Right atrium auricular region (tissue), 2 donors: ENCODE measurements at places on chromosomes 6 and 20.

GRCh38 chr6:71205336-71205956 lies 83.2 kb upstream of the OGFRL1 start:
- no peak for DNase-seq

DNA sequence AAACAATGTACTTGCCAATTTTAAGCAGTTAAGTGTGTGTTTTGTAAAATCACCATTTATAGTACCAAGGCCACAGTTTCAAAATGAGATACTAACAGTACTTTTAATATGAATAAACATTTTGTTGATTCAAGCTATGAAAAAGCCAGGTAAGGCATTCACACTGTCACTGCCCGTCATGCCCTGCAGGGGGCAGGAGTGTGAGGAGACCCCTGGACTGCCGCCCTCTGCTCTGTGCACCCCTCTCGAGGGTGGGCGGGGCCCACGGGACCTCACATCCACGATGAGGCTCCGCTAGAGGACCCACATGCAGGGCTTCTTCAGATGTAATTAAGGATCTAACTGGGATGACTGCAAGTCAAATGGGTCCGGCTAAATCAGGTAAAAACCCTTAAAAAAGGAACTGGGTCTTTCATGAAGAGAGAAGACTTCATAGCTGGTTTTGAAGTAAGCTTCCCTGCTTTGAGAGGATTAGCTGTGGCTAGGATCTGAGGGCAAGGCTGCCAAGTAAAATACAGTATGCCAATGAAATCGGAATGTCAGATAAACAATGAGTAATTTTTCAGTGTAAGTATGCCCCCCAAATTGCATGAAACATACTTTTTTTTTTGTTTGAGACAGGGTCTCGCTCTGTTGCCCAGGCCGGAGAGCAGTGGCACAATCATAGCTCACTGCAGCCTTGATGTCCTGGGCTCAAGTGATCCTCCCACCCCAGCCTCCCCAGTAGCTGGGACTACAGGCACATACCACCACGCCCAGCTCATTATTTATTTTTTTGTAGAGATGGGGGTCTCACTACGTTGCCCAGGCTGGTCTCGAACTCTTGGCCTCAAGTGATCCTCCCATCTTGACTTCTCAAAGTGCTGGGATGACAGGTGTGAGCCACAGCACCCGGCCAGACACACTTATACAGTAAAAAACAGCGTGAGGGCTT lies 18.7 kb downstream of the DIDO1 start:
- DNase-seq, result no peak

DNA sequence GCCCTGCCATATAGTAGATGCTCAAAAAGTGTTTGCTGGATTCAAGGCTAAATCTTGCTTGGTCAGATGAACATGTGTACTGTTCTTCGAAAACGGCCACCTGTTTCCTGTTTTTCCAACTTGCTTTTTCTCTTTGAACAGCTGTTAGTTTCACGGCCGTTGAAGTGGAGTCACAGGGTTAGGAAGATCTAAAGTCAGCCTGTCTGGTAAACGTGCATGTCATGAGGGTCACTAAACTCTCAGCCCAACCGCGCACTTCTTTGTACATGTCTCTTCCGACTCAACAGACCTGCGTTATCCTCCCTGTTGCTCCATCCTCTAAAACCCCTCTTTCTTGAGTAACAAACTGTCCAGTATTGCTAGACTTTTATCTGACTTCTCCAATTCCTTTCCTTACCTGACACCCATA lies 93.2 kb upstream of the MAN1A1 start:
- DNase-seq, result no peak

DNA sequence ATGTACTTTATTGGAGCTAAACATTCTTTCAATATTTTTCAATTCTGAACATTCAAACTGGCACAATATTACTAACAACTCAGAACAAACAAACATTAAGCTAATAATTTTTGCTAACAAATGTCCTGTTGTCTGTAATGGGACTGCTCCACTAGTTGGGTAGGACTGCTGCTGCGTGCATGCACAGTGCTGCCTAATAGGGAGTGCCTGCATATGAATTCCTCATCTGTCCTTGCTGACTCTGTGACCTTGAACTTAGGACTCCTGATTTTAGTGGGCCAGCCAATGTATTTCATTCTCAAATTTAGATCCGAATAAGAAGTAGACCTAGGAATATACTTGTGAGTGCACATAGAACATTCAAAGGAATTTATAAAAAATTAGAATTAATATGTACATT lies 196.5 kb upstream of the RAB32 start:
- DNase-seq, result no peak

- no peak for DNase-seq
These were observed 13.5 kb upstream of the HLA-DQA1 start for GRCh38 chr6:32623693-32624092.

- no peak for DNase-seq
These were observed 81.8 kb downstream of the SGK1 start for GRCh38 chr6:134235937-134236751.

DNA sequence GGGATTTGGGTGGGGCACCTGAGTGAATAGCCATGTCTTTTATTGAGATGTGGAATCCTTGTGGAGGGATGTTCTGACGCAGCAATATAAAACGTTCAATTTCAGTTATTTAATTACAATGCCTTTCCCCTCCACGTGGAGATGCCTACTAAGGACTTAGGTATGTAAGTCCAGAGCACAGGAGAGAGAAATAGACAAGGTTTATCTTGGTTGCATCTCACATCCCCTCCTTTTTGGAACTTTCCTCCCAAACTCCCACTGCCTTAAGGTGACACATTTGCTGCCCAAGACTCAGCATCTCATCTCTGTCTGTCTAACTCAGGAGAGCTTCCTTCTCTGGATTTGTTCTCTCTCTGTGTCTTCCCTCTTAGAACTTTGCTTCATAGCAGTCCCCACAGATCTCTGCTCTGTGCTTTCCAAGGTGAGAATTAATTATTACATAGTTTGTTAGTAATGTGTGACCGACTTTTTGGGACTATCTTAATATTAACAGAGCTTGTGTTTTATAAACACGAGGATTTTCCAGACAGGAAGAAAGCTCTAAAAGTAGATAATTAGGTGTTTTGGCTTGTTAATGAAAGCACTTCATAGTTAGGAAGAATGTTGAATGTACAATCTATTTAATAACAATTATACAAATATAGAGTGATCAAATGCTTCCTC lies 52.6 kb downstream of the COL19A1 start:
- no peak for DNase-seq

GRCh38 chr6:98470821-98471220 lies 363.6 kb upstream of the POU3F2 start:
- DNase-seq, result no peak

DNA sequence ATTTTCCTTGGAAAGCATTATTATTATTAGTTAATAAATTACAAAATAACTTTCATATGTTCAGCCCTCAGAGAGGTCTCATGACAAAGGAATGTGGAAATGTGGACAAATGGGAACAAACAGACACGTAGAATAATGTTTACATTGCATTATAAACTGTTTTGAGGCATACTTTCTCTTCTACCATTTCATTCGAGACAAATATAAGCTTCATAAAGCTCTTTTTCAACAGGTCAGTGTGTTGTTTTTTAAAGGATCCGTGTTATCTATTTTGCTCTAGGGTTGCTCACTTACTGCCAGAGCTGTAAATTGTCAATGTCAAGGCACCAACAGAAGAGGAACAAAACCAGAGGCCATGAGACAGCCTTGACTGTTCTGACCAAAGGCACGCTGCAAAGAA lies 256.8 kb downstream of the PHACTR1 start:
- DNase-seq, result no peak

GRCh38 chr20:21583486-21584168 lies 69.8 kb upstream of the NKX2-2 start:
- DNase-seq, result no peak

- no peak for DNase-seq
These were observed 33.5 kb upstream of the BMP2 start for GRCh38 chr20:6733965-6734364.

GRCh38 chr6:35587167-35587566 lies 74.5 kb upstream of the TULP1 start:
- DNase-seq, result no peak

GRCh38 chr6:42714098-42714761 lies 8.2 kb downstream of the PRPH2 start:
- no peak for DNase-seq

- DNase-seq, result no peak
These were observed 72.3 kb downstream of the ZNF133 start for GRCh38 chr20:18360635-18361034.

GRCh38 chr6:133223452-133224029 lies 17.6 kb upstream of the EYA4 start:
- DNase-seq, result no peak

DNA sequence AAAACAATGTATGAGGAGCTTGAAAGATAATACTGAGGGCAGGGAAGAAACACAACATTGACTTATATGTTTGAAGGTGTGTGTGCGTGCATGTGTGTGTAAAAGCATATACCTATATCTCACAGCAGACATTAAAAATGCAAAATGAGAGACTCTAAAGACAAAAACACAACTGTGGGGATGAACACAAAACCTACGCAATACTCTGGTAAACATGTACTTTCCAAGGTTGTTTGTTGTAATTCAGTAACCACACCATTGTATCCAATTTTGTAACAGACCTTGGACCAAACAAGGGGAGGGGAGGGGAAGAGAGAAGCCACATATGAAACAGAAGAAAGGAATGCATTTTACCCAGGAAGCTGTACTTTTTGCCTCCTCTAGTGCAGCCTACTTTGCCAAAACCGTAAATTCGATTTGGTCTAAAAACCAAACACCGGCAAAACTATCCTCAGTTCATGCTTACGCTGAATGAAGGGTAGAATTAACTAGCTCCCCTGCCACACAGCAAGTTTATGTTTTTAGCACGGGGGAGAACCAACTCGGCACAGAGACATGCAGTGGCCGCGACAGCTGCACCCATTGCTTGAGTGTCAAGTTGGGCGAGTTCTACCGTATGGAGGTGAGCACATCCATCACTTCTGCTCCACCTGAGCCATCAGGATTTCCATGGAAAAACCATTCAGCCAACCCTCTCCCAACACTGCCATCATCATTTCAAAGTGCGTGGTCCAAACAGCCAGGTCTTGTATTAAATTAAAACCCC lies 50.0 kb downstream of the CNKSR3 start:
- no peak for DNase-seq

- no peak for DNase-seq
These were observed 619.4 kb upstream of the CDH4 start for GRCh38 chr20:60632391-60633262.

DNA sequence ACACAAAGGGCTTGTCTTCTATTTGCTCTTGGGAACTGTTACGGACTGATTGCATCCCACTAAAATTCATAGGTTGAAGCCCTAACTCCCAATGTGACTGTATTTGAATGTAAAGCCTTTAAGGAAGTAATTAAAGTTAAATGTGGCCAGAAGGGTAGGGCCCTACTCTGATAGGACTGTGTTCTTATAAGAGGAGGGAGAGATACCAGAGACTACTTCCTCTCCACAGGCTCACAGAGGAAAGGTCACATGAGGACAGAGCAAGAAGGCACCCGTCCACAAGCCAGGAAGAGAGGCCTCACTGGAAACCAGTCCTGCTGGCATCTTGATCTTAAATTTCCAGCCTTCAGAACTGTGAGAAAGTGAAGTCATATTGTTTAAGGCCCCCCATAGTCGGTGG lies 211.9 kb downstream of the CDH26 start:
- DNase-seq, result no peak

- no peak for DNase-seq
These were observed 269.6 kb downstream of the CD109 start for GRCh38 chr6:73965539-73966029.

DNA sequence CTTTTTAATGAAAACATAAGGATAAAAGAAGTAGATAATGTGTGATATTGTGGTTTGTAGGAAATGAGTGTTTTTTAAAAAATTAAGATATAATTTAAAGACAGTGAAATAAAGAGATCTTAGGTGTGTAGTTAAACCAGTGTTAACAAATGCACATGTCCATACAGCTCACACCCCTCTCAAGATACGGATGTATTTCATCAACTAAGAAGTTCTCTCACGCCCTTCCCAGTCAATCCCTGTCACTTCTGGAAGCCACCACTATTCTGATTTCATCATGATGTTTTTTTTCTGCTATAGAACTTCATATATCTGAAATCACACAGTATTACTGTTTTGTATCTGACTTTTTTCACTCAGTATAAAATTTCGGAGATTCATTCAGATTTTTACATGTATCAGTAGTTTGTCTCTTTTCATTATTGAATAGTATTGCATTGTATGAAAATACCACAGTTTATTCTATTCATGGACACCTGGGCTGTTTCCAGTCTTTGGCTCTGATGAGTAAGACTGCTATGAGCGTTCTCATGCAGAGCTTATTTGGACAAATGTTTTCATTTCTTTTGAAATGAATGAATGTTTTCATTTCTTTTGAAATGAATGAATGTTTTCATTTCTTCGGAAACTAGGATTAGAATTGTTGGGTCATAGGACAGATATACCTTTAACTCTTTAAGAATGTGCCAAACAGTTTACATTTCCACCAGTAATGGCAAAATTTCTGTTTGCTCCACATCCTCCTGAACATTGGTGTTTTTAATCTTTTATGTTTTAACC lies 49.7 kb upstream of the ELOVL5 start:
- no peak for DNase-seq

DNA sequence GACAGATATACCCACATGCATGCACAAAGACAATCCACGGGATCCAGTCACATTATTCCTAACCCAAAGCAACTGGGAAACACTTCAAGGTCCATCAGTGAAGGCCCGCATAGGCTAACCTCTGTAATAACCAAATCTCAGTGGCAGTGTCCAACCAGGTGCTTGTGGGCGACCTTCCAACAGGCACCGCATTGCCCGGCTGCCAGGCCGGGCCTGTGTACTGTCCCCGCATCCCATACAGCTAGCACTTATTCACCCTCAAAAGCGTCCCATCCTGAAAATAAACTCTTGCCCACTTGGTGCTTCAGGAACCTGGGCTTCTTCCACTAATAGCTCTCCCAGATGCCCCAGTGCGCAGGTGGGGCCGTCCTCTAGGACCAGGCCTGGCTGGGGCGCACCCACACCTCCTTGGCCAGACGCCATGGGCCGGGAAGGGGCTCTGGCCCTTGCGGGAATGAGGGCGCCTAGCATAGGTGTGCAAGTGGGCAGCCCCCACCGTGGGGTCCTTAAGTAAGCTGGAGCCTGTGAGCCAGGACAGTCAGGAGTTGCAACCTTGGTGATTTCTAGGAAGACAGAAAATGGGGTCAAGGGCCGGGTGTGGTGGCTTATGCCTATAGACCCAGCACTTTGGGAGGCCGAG lies 1.1 kb upstream of the ENTPD6 start:
- DNase-seq, result no peak

GRCh38 chr6:155215906-155216305 lies 47.9 kb upstream of the CLDN20 start:
- DNase-seq, result no peak

GRCh38 chr20:46035713-46036112 lies 6.7 kb downstream of the SLC12A5 start:
- DNase-seq, result no peak
